ENCODE measurements at places on chromosomes 12 and 14. TPM values are rescaled to one million over a fixed set of nuclear protein-coding genes. Genes with fewer than 3 reads are reported as not detected.

PUS7L gene
- polyA plus RNA-seq = 12.0 TPM

CKAP4 gene
- 101 TPM for polyA plus RNA-seq

PRH2 gene
- polyA plus RNA-seq = 0.99 TPM

TMEM119 gene
- polyA plus RNA-seq = 18.1 TPM

KCNMB4 gene
- 30.2 TPM for polyA plus RNA-seq

SLC39A2 gene
- polyA plus RNA-seq = 1.9 TPM

ERP27 gene
- polyA plus RNA-seq = 20.5 TPM

PLEKHD1 gene
- 3.7 TPM for polyA plus RNA-seq

IL22 gene
- polyA plus RNA-seq = not detected

RNU4-1 gene
- not detected for polyA plus RNA-seq

MYF5 gene
- polyA plus RNA-seq = not detected

CLEC2B gene
- 3.3 TPM for polyA plus RNA-seq

CLEC9A gene
- 0.25 TPM for polyA plus RNA-seq

CFAP251 gene
- polyA plus RNA-seq = 16.8 TPM

PMEL gene
- 3.3 TPM for polyA plus RNA-seq

CLEC14A gene
- 16.2 TPM for polyA plus RNA-seq

INSM2 gene
- polyA plus RNA-seq = not detected

C12orf60 gene
- 4.5 TPM for polyA plus RNA-seq

KRT74 gene
- polyA plus RNA-seq = not detected

KCNC2 gene
- polyA plus RNA-seq = 0.79 TPM

TAS2R46 gene
- 0.23 TPM for polyA plus RNA-seq

GALNT16 gene
- polyA plus RNA-seq = 4.3 TPM

C12orf54 gene
- polyA plus RNA-seq = 0.77 TPM

GLT8D2 gene
- 15.0 TPM for polyA plus RNA-seq

ABCC9 gene
- 22.2 TPM for polyA plus RNA-seq

DIO2 gene
- 0.58 TPM for polyA plus RNA-seq

SIX6 gene
- not detected for polyA plus RNA-seq
